ENCODE measurements at places on chromosomes 12 and 14.
A peak's percentile ranks its signal among the peaks of the same experiment; 100 is the strongest.

DNA sequence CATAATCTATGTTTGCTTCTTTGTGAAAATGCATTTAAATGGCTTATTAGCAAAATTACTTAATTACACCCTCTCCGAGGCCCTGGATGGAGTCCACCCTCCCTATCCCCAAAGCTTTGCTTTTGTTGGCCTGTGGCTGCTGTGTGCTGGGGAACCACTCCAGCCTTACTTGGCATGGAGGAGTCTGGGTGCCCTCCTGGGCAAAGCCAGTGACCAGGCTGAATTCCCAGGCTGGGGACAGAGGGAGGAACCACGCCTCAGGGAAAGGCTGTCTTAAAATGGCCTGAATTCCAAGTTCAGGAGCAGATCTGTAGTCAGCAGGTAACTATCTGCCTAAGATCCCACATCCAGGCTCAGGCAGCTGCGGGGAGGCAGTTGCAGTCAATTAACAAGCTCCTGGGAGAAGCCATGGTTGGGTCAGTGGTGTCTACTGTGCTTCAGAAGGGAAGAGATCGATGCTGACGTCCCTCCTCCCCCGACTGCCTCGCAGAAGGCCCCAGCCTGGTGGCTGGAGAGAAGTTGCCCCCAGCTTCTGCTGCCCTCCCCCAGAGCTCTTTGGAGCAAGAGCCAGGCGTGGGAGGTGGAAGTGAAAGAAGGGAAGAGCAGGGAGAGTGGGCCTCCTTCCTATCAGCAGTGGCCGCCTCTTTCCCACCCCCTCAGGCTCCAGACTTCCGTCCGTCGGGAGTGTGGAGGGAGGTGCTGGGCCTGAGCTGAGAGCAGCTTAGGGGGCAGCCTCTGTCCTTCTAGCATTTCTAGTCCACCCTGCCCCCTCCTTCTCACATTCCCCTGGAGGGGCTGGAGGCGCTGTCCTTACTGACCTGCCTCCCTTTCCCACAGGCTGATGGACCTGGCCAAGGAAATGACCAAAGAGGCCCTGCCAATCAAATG lies 11.3 kb downstream of the VASH1 start:
- no peak for DNase-seq

DNA sequence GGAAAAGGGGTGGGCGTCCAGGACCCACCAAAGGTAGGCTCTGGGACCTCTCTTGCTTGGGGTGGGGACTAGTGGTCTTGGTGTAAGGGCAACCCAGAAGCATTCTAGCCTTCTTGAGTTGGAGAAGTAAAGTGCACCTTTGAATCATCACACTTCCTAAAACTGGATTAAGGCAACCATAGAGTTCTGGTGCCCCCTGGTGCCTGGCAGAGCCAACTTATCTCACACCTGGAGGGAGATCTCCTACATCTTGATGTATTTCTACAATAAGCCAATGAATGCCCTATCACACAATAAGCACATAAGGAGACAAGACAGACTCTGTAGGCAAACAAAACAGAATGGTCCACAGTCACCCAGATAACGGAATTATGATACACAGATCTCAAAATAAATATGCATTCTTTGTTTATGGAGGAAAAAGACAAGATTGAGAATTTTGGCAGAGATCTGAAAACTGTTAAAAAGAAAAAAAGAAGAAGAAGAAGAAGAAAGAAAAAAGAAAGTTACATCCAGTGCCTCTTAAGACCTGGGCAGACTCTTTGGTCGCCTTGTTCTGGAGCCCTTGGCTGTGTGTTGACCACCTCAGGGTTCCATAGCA lies 95.9 kb upstream of the PPP2R5C start:
- peak; percentile 26 for DNase-seq

DNA sequence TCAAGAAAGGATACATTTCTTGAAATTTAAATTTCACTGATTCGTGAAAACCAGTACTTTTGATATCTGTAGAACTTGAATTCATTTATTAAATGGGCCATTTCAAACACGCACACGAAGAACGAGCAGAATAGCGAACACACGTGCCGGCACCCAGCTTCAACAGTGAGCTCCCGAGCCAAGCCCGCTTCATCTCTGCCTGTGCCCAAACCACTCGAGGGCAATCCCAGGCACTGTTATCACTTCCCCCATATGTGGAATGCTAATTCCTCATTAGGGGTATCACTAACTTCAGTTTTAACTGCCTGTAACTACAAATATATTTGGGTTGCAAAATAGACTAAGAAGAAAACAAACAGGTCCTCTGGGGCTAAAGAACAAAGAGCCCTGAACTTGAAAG lies 48.0 kb downstream of the AMN start:
- DNase-seq = no peak

DNA sequence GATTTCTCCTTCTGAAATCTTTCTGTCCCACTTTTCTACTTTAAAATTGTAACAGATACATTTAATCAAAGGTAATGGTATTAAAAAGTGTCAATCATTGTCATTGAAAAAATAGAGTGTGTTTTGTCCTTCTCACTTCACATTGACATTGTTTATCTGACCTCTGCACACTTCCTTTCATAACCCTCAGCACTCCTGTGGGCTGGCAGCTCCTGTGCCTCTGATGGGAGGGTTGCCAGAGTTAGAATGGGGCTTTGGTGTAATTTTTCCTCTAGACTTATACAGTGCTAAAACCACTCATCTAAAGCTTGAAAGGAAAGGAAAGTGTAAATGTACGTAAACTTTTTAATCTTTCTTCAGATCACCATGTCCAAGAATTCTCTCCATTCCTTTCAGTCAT lies 23.7 kb downstream of the KCNA1 start:
- DNase-seq = no peak

GRCh38 chr14:20179218-20179617 lies 11.5 kb upstream of the OR11G2 start:
- no peak for DNase-seq

GRCh38 chr12:3550839-3551238 lies 59.8 kb downstream of the PRMT8 start:
- no peak for DNase-seq

DNA sequence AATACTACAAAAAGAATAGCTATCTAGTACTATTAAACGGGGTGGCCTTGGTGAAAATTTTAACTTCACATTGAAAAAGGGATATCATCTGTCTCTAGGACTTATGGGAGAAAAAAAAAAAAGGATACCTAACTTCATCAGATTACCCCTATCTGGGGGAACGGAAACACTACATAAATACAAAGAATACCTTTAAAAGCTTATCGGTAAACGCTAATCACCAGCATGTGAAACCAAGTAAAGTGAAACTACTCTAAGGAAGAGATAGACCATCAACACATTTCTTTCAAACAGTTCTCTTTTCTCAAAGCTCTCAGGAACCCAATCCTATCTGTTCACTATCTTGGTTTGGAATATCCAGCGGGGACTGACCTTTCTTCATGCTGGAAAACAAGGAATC lies 3.5 kb downstream of the KICS2 start:
- no peak for DNase-seq

DNA sequence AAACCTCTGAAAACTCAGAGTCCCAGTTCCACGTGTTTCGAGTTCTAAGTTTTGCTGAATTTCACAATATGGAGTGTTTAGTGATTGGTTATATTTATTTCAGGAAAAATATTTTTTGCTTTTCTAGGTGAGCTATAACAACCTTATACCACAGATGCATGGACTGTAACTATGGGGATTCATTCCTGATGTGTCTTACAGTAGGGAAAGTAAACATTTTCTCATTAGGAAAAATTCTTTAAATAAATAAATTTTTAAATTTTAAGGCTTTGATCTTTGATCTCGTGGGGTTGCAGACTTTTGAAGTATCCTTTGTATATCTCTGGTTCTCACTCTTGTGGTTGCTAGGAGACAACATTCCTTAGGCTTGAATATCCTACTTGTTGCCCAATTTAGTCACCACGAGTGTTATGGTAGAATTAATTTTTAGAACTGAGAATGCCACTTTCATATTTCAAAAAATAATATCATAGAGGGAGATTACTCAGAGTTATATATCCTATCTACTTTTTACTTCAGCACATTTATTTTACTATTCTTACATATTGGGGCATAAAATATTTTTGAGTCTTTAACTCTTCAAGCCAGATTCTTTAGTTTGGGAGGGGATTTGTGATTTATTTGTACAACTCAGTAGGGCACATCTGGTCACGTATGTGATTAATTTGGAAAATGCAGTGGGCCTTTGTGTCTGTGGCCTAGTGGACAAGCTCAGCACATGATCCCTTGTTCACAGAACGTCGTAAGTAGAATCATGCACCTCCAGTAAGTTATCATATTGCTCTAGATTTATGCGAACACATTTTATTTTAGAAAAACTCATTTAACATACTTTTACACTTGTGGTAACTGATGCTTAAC lies 224.0 kb downstream of the TTC6 start:
- DNase-seq = no peak

GRCh38 chr12:12952036-12952435 lies at the start of gene GPRC5D:
Gene GPRC5D (minus strand): TSS chr12:12952170. CDS start chr12:12950384, 1,786 bp downstream.
- DNase-seq = no peak

GRCh38 chr12:119328111-119328510 lies 6.4 kb upstream of the CCDC60 start:
- DNase-seq = no peak

DNA sequence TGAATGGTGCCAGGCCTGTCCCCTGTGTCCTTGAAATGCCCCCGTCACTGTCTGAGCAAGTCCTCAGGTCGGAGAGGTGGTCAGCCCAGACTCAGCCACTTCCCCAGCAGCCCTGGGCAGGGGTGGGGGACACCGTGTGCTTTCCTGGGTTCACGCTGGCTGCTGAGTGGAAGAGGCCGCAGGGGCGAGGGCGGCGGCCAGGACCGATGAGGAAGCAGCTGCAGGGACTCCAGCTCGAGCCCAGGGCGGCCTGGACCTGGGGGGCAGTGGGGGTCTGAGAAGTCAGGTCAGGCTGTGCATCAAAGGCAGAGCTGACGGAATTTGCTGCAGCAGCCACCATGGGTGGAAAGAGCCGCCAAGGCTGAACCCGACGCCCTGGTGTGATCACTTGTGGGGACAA lies 28.4 kb downstream of the NOC4L start:
- DNase-seq = no peak

- DNase-seq = no peak
Observed at GRCh38 chr14:68386446-68386845, 406.4 kb downstream of the ZFP36L1 start.

DNA sequence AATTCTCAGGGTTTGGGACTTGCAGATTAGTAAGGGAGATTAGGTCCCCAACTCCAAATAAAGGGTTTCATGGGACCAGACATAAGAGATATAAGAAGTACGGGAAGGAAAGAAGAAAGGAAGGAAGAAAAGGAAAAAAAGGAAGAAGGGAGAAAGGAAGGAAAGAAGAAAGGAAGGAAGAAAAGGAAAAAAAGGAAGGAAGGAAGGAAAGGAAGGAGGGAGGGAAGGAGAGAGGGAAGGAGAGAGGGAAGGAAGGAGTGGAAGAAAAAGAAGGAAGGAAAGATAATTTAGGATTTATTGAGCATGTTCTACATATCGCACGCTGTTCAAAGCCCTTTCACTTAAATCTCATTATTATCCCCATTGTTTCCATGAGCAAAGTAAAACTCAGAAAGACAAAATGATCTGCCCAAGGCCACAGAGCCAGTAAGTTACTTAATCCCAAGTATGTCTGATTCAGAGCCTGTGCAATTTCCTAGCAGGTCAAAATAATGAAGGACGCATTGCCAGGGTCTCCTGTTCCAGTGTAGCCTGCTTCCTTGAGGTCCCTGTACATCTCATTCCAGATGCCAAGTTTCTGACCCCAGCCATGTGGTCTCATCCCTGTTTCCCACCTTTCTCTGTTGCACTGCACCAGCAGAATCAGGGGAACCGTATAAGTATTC lies 3.9 kb upstream of the HDAC7 start:
- no peak for DNase-seq

DNA sequence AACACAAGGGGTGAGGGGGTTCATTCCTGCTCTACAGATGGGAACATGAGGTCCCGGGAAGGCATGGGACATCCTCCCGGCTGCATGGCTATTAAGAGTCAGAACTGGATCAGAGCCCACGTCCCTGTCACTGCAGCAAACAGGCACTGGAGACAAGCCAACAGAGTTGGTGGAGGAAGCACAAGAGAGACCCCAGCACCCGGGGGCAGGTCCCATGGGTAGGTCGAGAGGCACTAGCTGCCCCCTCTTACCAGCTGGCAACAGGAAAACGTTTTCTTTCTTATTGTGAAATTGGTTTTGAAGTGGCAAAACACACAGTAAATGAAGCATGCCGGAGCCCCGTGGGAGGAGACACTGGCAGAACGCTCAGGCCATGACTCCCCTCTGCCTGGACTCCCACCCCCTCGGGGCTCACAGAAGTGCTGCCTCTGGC lies 43.6 kb downstream of the SYNE3 start:
- DNase-seq = no peak

- no peak for DNase-seq
Observed at GRCh38 chr14:29149798-29150197, 383.2 kb downstream of the FOXG1 start.

GRCh38 chr12:117155278-117156060 lies 34.8 kb downstream of the FBXO21 start:
- DNase-seq = peak; percentile 80

DNA sequence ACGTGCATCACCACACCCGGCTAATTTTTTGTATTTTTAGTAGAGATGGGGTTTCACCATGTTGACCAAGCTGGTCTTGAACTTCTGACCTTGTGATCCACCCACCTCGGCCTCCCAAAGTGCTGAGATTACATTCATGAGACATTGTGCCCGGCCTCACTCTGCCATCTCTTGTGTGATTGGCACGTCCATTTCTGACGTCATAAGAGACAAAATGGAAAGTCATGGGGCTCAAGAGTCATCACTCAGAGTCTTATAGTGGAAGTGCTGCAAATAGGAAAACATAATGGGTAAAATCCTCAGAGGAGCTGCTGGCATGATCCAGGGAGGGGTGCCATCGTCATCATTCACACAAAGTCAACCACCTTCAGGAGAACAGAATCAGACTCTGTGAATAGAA lies 54.2 kb upstream of the GPATCH2L start:
- DNase-seq = no peak

DNA sequence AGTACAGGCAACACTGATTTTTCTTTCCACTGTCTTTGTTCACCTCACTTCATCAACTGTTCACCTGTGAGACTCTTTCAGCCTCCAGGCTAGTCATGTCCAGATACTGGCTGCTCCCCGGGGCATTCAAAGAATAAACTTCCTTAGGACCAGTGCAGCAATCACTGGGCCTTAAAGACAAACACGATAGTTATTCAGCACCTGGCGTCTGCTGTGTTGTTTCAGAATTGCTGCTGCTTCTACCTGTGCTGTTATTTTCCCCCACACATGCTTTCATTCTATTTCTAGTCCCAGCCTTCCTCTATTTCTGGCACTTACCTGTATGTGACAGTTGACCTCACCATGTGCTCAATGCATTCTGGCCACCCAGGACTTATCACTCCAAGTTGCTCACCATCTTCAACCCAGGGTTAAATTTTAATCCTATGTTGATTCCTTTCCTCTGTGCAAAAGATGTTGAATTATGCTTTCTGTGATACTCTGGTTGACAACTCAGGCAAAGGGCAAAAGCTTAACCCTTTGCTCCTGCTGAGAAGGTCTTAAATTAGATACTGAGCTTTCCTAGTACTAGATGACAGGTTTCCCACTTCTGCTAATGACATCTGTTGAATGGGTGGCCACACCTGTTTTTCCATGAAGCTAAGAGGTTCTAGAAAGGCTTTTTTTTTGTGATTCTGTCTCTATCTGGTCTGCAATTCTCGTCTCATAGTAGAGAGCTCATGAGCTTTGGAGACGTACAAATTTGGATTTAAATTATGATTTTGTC lies 41.4 kb downstream of the PTPRQ start:
- no peak for DNase-seq

- DNase-seq = no peak
Observed at GRCh38 chr12:80118565-80119324, 19.4 kb downstream of the OTOGL start.
